ENCODE measurements at places on chromosomes 2 and 18. TPM values are rescaled to one million over a fixed set of nuclear protein-coding genes. Genes with fewer than 3 reads are reported as not detected.

GRCh38 chr18:1133541-1133940, 228.9 kb downstream of the ADCYAP1 start:
- DNase-seq: no peak

GRCh38 chr2:128742467-128742866, 423.8 kb upstream of the HS6ST1 start:
- no peak for DNase-seq

The MATN3 gene
- 0.52 TPM for total RNA-seq

The SERPINB5 gene
- total RNA-seq: not detected

The CELF4 gene
- 0.79 TPM for total RNA-seq

DNA sequence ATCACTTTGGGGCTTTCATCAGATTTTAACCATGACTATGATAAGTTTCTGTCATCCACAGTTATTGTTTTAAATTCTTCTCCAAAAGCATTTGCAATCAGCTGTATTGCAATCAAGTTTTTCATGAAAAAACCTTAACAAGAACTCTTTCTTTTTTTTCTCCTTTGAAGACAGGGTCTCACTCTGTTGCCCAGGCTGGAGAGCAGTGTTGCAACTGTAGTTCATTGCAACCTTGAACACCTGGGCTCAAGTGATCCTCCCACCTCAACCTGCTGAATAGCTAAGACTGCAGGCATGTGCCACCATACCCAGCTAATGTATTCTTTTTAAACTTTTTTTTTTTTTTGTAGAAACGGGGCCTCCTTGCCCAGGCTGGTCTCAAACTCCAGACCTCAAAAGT, 45.5 kb upstream of the C2orf66 start:
- no peak for DNase-seq

- no peak for DNase-seq
Observed at GRCh38 chr2:14673351-14673875, 40.9 kb downstream of the LRATD1 start.

GRCh38 chr2:62243983-62244382, 48.1 kb downstream of the B3GNT2 start:
- DNase-seq: no peak

The AKAIN1 gene
- total RNA-seq: not detected

DNA sequence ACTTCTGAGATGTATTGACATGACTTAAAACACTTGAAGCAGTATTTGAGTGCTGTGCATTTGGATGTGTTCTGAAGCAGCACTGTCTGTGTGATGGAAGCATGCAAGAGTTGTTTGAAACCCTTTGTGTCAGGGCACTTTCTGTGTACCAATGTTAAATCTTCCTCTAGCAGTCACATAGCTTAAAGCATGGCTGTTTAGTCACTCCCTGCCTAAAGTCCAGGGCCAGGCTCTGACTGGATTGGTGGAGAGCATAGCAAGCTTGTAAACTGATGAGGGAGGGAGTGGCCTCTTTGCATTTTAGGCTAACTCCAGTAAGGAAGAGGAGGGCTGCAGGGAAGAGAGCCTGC, 73.5 kb downstream of the MYO1B start:
- no peak for DNase-seq

DNA sequence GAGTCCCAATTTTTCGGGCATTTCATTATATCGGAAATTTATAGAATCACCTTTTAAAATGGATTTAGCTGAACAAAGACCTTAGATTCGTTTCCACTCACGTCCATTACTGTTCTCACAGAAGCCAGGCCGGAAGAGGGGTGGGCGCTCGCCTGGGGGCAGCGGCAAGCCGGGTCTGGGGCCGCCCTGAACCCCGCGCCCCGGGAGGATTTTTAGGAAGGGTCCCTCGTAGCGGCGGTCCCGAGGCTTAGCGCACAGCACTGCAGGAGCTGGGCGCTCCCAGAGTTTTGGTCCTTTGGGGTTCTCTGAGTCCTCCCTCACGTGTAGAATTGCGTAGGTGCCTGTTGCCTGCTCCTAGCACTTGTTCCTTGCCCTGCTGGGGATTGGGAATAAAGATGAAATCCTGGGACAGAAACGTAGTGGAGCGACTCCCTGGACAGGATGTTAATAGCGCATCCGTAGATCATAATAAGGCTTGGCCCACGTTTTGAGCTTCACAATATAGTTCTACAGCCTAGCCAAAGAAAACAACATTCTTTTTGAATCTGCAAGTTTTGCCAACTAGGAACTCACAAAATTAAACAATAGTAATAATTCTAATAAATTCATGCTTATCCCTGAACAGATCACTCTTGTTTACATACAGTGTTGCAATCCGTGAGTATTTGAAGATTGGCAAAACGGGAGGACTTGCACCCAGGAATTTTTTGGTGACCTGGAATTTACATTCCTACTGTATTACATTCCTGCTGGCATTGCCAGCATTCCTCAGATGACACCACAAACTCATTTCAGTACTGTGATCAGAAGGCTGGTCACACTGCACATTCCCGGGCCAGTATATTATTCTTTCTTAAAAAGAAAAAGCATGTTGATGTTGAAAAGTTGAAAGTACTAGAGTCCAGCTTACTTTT, 875 bp downstream of the C18orf63 start:
- DNase-seq: no peak

- no peak for DNase-seq
Observed at GRCh38 chr2:101132202-101132601, 19.0 kb downstream of the TBC1D8 start.

- DNase-seq: no peak
Observed at GRCh38 chr18:44779753-44780292, 99.1 kb downstream of the SETBP1 start.

DNA sequence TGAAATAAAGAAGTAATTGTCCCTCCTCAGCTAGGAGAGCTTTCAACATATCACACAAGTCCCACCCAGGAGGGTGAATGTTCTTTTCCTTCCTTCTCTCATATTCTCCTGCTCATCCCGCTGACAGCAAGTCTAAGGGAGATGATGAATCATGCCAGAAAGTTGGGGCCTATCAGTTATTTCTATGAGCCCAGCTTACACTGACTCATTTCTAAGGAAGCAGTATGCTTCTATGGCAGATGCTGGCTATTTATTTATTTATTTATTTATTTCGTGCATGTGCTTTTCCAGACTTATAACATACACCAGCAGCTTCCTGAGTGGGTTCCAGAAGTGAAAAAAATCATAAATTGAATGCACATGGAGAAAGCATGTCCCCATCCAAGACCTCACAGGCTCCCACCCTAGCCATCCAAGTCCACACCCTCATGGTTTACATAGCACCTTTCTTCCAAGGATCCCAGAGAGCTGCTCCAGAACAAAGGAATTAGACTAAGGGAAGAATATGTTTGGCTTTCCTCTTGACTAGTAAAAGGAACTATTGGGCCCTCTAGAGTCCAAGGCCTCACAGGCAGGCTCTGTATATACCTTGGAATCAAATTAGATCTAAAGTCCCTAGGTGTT, 1074.2 kb upstream of the ZEB2 start:
- no peak for DNase-seq

DNA sequence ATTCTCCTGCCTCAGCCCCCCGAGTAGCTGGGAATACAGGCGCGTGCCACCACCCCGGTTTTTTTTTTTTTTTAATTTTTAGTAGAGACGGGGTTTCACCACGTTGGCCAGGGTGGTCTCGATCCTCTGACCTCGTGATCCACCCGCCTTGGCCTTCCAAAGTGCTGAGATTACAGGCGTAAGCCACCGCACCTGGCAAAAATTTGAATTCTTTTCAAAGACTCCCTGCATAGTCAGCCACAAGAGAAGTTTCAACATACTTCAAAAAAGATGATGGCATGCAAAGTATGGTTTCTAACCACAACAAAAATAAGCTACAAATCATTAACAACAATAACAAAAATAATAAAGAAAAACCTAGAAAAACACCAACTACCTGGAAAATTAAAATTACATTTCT, 22.0 kb downstream of the HYCC2 start:
- DNase-seq: no peak

DNA sequence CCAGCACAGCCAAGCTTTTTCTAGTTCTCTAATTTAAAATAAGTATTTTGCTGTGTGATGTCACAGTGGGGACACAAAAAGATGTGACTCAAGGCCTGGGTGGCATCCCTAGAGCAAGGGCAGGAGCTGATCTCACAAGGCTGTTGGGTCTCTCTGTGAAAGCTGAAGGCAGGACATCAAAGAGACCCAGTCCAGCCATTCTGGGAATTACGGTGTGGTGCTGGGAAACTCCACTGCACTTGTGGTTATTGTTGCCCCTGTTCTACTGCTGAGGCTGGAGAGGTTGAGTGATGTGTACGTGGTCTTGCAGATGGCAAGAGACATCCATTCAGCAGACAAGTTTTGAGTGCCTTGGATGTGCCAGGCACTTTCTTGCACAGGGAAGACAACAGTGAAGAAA, 352.9 kb downstream of the CYRIA start:
- DNase-seq: no peak

DNA sequence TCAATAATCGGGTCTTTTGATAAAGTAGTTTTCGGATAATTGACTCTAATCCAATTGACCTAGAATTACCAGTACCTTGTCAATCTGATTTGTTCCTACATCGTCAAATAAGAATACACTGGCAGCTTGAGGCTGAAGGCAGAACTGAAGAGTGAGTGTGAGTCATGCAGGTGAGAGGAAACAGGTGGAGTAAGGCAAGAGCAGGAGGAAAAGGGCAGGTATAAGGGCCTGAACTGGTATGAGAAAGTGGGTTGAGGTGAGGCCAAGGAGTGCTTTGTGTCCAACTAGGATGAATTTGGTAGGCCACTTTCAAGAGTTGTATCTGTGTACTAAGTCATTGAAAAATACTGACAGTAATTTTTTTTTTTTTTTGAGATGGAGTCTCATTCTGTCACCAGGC, 186.0 kb downstream of the ZNF385B start:
- no peak for DNase-seq
